Skin of body (tissue), 3 donors: ENCODE measurements at places on chromosomes 7 and 10. TPM values are rescaled to one million over a fixed set of nuclear protein-coding genes. Genes with fewer than 3 reads are reported as not detected.

The FMC1 gene
- total RNA-seq, result 7.9 TPM

- no peak for DNase-seq
Observed at GRCh38 chr7:1108264-1108920, 20.5 kb downstream of the GPER1 start.

GRCh38 chr10:101675115-101675514 is 19.9 kb downstream of the FBXW4 start:
- no peak for DNase-seq

DNA sequence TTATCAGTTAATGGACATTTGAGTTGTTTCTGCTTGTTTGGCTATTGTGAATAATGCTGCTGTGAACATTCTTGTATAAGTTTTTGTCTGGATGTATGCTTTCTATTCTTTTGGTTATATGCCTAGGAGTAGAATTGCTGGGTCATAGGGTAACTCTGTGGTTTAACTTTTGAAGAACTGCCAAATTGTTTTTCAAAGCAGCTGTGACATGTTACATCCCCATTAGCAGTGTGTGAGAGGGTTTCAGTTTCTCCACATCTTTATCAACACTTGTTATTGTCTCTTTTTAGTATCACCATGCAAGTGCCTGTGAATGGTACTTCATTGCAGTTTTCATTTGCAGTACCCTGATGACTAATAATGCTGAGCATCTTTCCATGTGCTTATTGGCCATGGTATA is 2.1 kb upstream of the NDUFB8 start:
- no peak for DNase-seq

The PON1 gene
- total RNA-seq, result 0.10 TPM

GRCh38 chr10:31041011-31041410 is 9.3 kb upstream of the ZNF438 start:
- no peak for DNase-seq

DNA sequence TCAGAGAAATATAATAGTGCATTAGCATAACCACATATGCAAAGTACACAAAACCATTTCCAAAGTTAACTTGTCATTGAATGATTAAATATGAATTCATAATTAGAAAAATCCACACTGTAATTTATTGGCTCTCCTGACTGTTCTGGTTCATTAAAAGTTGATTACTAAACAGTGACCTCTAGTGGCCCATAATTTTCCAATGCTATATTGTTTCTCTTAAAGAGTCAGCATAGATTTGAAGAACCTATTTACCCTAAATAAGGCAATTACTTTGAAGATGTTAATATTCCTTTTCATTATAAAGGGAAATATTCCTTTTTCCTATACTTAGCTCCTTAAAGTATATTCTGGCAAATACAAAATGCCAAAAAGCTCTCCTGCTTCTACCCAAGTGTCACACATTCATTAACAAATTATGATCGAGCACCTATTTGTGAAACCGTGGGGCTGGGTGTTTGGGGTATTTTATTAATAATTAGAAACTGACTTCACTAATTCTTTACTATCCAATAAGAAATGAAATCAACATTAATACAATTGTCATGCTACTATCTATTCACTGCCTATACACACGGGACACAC is 86.2 kb downstream of the HIBADH start:
- DNase-seq, result peak; percentile 65

The TEX47 gene
- not detected for total RNA-seq

- peak; percentile 20 for DNase-seq
Observed at GRCh38 chr10:14779001-14779651, 4.4 kb upstream of the FAM107B start.

DNA sequence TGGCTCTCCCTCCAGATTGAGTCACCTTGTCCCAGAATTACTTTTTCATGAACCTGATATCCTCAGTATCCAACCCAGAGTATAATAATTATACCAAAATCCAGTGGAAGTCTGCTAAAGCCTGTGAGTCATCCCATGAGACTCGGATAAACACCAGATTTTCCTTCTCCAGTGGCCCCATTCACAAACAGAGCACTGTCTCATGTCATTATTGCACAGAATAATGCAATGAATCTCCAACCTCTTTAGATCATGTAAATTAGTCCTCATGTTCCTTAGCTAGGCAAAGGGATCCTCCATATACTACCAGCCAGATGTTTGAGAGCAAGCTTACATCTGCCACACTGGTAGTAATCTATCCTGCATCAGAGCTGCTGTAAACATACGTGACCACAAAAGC is 89.0 kb downstream of the AMPH start:
- DNase-seq, result peak; percentile 25
